GM13977 (cell line): ENCODE measurements at places on chromosomes 2 and 18.

- DNase-seq = no peak
Observed at GRCh38 chr18:62282188-62282629, 42.9 kb upstream of the TNFRSF11A start.

DNA sequence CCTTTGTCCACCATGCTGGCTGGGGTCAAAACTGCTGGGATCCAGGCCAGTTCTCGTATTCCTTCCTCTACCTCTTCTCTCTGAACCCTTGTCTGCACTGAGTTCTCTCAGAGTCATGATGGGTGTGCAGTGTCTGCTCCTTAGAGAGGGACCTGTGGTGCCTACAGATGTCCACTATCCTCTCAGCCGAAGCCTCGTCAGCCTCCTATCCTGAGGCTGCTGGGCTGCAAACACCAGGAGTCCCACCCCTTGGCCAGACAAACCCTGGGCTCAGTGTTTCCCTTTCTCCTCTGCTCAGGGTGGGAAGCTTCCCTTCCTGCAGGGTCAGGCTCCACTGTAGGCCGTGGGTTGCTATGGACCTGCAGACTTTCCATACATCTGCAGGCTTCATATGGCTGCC lies 2.3 kb downstream of the INPP5D start:
- DNase-seq = no peak

GRCh38 chr2:102489646-102490045 lies 16.6 kb downstream of the SLC9A4 start:
- DNase-seq = no peak

GRCh38 chr2:151021747-151022452 lies 239.8 kb downstream of the RBM43 start:
- DNase-seq = no peak

DNA sequence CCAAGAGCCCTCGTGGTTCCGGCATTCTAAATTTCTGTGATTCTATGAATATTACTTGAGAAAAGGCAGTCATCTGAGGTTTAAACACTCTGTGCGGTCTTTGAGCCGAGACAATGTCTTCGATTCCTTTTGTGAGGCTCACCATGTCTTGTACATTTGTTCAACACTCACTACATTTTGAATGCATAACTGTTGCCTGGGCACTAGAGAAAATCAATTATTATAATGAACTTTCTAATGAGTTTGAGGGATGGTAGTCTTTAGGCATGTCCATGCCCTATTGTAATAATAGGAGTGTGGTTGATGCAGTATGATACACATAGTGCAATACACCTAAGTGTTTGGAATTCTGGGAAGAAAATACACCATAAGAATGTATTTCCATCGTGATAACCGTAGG lies 703.4 kb downstream of the MBD2 start:
- DNase-seq = no peak

GRCh38 chr2:45778720-45779171 lies 127.3 kb downstream of the PRKCE start:
- DNase-seq = peak; percentile 60

DNA sequence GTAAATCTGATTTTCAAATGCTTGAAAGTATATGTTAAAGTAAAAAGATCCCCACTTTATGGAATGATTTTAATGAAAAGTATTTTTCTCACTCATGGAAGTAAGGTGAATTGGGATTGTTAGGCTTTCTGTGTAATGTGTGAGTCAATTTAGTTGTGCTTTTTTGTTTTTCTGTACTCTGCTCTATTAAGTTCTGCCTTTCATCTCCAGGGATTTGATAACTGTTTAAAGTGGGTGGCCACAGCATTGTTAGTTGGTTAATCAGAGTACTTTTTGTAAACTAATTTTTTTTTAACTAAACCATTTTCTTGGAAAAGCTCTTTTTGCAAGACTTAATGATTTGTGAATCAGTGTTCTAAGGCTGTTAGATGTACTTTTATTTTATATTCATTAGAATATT lies 76.8 kb downstream of the ABI2 start:
- DNase-seq = no peak

DNA sequence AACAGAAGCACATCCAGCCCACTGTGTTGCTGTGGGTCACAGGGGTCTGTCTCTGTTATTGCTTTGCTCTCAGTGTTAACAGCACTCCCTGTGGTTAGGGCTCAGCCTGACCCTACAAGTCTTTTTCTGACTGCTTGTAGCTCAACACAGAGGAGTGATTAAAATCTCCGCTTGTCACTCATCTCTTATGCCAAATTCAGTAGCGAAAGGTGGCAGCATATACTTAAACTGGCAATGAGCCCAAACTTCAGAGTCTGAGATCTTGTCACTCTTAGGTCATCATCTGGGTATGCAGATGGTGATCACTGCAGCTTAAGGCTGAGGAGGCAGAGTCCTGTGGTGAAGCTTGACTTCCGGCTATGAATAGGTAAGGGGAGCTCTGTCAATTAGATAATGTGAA lies 63.3 kb upstream of the CSRNP3 start:
- DNase-seq = no peak

GRCh38 chr2:151437630-151438029 lies 27.9 kb downstream of the RIF1 start:
- DNase-seq = peak; percentile 27

DNA sequence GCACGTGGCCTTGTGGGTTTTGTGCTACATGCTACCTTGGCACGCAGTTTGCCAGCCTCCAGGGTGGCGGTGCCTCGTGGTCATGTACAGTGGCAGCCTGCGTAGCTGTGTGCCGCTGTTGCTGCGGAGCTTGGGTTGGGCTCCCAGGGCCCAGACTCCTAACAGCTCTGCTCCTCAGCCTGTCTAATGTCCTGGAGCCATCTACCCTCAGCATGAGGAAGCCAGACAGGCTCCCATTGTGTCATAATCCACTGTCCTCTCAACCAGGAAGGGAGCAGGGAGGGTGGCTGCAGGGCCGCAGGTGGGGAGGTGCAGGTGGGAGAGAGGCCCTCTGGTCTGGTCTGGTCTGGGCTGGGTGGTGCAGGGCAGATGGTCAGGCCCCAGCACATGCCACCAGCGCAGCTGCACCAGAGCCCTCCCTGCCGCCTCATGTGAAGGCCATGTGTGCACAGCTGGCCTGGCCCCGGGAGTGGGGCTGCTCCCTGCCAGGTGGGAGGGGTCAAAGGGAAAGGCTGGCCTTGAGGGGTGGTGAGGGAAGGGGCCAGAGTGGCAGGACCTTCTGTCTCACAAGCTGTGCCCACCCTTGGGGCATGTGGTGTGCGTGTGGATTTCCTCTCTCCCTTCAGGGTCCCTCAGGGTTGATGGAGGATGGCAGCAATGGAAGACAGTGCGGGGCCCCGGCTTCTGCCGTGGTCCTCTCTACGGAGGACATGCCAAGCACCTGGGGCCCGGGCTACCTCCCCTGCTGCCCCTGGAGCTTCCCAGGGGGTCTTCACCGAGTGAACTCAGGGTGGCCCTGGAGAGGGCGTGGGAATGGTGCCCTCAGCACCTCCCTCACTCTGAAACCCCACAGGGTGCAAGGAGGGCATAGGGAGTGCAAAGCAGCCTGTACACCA lies 4.8 kb downstream of the ATOH8 start:
- no peak for DNase-seq

DNA sequence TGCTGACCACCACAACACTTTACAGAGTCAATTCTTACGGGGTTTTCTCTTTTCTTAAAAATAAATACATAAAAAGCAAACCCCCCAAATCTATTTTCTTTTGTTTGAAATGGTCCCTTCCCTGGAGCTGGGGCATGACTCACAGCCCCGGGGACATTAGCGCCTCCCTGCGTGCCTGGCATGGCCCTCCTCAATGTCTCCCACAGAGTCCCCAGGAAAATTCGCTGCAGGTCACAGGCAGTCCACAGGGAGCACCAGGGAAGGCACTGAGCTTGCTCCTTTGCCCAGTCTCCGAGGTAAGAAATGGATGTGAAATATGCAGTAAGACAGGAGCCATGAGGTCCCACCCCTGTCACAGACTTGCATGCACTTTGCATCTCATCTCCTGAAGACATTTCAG lies 142.5 kb downstream of the LAMA1 start:
- DNase-seq = no peak

DNA sequence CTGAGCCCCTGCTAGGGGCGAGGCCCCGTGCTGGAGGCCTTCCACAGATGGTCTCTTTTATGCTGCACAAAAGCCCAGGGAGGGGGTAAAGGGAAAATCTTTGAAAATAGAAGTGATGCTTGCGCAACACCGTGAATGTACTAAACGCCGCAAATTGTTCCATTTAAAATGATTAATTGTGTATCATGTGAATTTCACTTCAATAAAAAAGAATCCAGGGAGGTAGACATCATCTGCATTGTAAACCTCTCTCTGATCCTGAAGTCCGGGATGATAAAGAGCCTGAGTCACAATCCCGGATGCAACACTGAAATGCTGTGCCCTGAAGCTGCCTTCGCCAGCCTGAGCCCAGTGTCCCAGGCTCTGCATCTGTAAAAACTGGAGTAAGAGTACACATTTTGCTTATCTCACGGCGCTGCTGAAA lies 107.7 kb upstream of the PPP1CB start:
- DNase-seq = no peak

DNA sequence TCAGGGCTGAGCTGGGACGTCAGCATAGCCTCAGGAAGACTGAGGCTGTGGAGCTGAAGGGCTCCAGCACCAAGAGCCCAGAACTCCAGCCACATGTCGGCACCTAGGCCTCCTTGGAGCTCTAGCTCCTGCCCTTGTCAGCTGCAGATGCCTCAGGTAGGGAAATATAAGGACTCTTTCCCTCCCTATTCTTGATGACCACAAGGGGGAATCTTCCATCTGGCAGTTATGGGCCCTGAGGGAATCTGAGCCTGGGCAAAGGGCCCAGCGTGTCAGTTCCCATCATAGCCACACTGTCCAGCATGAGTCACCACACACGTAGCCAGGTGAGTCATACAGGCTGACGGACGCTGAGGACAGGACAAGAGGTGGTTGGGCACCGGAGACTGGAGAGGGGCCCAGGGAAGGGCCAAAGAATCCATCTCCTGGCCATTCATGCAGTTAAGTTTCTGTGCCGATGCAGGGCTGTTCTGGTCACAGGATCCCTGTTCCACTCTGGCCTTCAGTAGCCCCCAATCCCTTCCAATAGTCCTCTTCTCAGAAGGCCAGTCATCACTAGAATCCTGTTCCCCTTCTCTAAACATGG lies 1.8 kb downstream of the MPV17 start:
- no peak for DNase-seq

GRCh38 chr2:86003967-86004366 lies 101.7 kb downstream of the POLR1A start:
- DNase-seq = no peak

DNA sequence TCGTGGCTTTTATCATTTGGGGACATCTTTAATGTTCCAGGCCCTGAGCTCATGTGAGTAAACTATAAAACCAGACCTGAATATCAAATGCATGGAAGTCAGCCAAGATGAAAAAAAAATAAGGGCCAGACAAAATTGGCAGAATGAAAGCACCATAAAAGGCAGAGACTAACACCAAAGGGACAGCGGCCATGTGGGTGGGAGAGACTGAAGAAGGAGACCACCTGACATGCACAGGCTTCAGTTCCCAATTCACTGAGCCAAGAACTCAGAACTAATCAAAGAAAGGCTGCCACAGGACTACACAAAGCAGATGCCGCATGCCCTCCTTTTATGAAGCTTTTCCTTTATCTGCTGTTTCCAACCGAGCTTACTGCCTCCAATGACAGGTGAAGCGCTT lies 267.1 kb downstream of the RAD51AP2 start:
- no peak for DNase-seq

GRCh38 chr2:925309-925708 lies 25.3 kb upstream of the SNTG2 start:
- no peak for DNase-seq

DNA sequence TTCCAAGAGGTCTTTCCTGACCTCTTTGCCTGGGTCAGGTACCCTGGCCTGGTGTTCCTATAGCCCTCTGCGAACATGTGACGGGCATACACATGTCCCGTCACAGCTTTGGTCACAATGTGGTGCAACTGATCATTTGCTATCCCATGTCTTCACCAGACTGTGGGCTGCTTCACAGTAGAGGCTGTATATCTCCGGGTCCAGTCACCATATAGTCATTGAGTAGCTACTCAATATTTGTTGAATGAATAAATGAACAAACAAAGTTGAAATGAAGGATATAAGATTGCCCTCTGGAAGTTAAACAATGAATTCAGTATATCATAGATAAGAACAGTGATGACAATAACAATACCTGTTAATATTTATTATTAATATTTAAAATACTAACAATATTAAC lies 16.8 kb downstream of the AOX1 start:
- no peak for DNase-seq

- DNase-seq = no peak
Observed at GRCh38 chr2:190459881-190460280, 51.7 kb downstream of the MFSD6 start.

GRCh38 chr18:68441241-68441640 lies 273.7 kb downstream of the TMX3 start:
- DNase-seq = no peak

DNA sequence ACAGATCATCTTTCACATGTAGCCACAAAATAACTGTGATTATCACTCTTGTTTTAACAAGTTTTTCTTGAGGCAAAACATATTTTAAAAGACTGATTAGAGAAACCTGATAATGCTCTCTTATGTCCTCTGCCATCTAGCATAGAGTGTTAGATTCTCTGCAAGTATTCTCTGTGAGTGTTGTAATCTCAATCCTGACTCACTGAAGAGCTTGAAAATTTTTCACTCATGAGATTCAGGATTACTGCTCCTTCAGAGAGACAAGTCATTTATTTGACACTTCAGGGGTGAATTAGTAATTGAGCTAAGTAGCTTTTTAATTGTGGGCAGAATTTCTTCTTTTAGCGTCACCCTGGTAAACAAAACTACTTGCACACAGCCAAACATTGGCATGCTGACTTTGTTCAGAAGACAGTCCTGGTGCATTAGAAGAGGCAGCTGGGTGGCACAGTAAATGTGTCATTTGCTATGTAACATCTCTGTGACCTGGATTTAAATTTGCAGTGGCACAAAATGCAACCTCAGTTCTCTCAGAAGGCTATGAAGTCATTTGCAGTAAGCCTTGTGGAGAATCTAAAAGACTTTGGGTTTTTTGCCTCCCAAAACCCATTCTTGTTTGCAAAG lies 172.9 kb downstream of the LRP1B start:
- DNase-seq = no peak

- DNase-seq = no peak
Observed at GRCh38 chr2:98759338-98759737, 28.4 kb upstream of the MGAT4A start.

DNA sequence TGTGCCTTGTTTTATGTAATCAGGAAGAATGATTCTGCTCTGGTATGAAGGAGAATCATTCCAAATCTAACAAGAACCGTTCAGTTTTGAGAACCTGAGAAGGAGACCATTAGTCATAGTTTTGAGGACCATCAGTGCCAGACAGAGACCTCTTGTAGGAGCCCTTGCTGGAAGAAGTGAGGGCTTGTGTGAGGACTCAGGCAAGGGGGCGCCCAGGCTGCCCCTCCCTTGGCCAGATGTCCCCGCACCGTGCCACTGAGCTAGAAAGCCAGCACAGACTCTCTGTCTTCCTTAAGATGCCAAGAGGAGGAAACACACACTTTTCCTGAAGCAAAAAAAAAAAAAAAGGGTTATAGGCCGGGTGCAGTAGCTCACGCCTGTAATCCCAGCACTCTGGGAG lies 55.7 kb upstream of the SLC39A10 start:
- DNase-seq = no peak

- no peak for DNase-seq
Observed at GRCh38 chr2:180319586-180320405, 312.7 kb upstream of the CWC22 start.
